ENCODE measurements at places on chromosomes 6 and 20. TPM values are rescaled to one million over a fixed set of nuclear protein-coding genes. Genes with fewer than 3 reads are reported as not detected.

SLC12A5 gene
- polyA plus RNA-seq: 2.2 TPM

GRM1 gene
- polyA plus RNA-seq: 0.02 TPM

PPP1R11 gene
- 114 TPM for polyA plus RNA-seq

LHFPL5 gene
- not detected for polyA plus RNA-seq

NKX2-2 gene
- not detected for polyA plus RNA-seq

RBPJL gene
- polyA plus RNA-seq: not detected

LPA gene
- polyA plus RNA-seq: 0.01 TPM

CTCFL gene
- 0.01 TPM for polyA plus RNA-seq

SNAI1 gene
- polyA plus RNA-seq: 5.5 TPM

TTK gene
- 0.87 TPM for polyA plus RNA-seq

SLC22A3 gene
- polyA plus RNA-seq: 13.5 TPM

PPIL4 gene
- polyA plus RNA-seq: 29.4 TPM

ZNF292 gene
- polyA plus RNA-seq: 13.5 TPM

SERINC1 gene
- polyA plus RNA-seq: 165 TPM

ELOVL2 gene
- 1.0 TPM for polyA plus RNA-seq

DDX27 gene
- 39.5 TPM for polyA plus RNA-seq

GPSM3 gene
- polyA plus RNA-seq: 5.4 TPM

SCP2D1 gene
- not detected for polyA plus RNA-seq

TMEM244 gene
- not detected for polyA plus RNA-seq

ULBP2 gene
- 0.08 TPM for polyA plus RNA-seq

ASIP gene
- polyA plus RNA-seq: 57.1 TPM

ADIG gene
- not detected for polyA plus RNA-seq

FAM83C gene
- not detected for polyA plus RNA-seq

ZC2HC1B gene
- polyA plus RNA-seq: not detected

GCM1 gene
- not detected for polyA plus RNA-seq

C6orf163 gene
- polyA plus RNA-seq: 1.6 TPM

FGD2 gene
- polyA plus RNA-seq: 2.3 TPM

ANGPT4 gene
- polyA plus RNA-seq: 3.0 TPM

ANKRD66 gene
- not detected for polyA plus RNA-seq

WFDC2 gene
- 9.6 TPM for polyA plus RNA-seq

CLIC5 gene
- polyA plus RNA-seq: 0.27 TPM

ZNF334 gene
- polyA plus RNA-seq: 5.5 TPM

TNFRSF21 gene
- polyA plus RNA-seq: 6.9 TPM

SULF2 gene
- polyA plus RNA-seq: 170 TPM

ISM1 gene
- polyA plus RNA-seq: 0.17 TPM

HLA-DOA gene
- 2.5 TPM for polyA plus RNA-seq

HACE1 gene
- polyA plus RNA-seq: 8.3 TPM

PRDM13 gene
- polyA plus RNA-seq: not detected

WFDC12 gene
- not detected for polyA plus RNA-seq

RNF144B gene
- polyA plus RNA-seq: 3.0 TPM

POLR1C gene
- polyA plus RNA-seq: 29.3 TPM

TSBP1 gene
- polyA plus RNA-seq: not detected

UBE2J1 gene
- polyA plus RNA-seq: 40.6 TPM

OLIG3 gene
- polyA plus RNA-seq: not detected

MLN gene
- polyA plus RNA-seq: not detected

ENPP5 gene
- 8.2 TPM for polyA plus RNA-seq

KHDC1 gene
- 3.6 TPM for polyA plus RNA-seq

BPIFB4 gene
- not detected for polyA plus RNA-seq

KCNB1 gene
- polyA plus RNA-seq: 3.3 TPM

TPX2 gene
- polyA plus RNA-seq: 0.91 TPM

L3MBTL3 gene
- polyA plus RNA-seq: 7.9 TPM

RAET1L gene
- polyA plus RNA-seq: not detected

C20orf204 gene
- 0.61 TPM for polyA plus RNA-seq

TNNC2 gene
- 1.5 TPM for polyA plus RNA-seq
